AG10803 (cell line): ENCODE measurements at places on chromosomes 12 and 14.

DNA sequence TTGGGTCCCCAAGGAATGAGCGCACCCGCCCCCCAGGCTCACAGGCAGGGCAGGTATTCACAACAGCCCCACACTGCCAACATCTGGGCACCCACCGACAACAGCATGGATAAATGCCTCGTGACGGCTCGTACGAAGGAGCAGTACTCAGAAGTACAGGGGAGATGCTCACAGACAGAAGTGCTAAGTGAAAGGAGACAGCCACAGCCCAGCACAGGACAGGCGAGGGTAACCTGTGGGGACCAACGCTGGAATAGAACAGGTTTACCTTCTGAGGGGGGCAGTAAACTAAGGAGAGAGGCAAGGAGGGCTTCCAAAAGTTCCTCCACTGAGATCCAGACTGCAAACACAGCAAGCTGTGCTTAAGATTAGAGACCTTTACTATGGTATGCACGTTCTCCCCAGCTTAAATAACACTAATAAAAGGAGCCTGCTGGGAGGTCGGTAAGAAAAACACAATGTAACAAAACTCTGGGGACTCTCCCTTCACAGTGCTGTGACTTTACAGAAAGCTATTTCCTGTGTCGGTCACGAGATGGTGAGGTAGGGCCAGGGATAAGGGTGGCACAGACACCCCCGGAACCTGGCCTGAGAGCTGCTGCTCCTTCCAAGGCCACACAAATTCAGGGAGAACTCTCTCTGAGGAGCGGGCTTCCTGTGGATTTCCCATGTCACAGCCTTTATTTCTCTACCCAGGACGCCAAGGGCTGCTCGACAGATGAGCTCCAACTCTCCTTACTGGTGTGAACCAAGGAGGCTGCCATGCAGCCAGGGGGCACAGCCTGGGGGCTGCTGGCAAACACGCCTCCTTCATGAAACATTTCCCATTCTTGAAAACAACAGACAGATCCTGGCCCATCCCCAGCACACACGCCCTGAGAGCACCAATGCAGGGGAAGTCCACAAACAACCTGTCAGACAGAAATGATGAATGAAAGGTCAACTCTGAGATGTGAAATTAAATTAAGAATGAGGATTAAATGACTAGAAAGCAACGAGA lies 26.3 kb downstream of the SLC15A4 start:
- DNase-seq, result peak; percentile 60

DNA sequence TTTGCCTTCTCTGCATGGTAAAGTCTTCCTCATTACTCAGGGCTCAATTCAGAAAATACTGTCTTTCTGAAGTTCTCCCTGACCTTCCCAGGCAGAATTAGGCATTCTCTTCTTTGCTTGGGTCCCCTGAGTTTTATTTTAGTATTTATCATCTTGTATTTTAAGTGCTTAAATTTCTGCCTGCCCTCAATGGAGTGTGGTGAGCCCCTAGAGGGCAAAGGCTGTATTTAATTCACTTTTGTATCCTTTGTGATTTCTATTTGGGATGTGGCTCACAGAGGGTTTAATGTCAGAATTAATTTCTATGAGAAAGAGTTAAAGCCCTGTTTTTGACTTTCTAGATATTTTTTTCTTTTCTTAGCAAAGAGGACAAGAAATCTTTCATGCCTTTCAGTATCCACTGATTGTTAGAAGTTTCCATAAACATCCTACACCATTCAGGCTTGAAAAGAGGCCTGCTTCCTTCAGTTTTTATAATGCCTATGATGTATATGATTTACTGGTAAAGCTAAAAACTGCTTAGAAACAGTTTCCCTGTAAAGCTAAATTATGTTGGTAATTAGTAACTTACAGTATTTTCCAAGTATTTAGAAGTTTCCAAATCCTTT lies 55.6 kb upstream of the PTPRB start:
- DNase-seq, result peak; percentile 44

DNA sequence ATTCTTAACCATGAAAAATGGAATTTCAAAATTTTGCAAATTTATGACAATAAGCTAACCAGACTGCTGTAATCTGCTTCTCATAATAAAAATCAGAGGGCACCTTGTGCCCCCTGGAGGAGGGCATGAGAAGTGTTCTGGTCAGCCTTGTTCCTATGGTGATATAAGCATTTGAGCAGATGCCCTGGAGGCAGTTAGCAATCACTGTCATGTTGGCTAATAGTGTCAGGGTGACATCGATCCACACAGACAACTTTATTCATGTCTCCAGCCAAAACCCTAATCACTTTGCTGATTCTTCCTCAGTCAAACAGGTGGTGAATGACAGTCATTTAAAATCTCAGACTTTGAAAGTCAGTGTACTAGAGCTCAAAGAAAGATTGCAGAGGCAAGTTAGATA lies 943.0 kb downstream of the GALC start:
- peak; percentile 39 for DNase-seq

- no peak for DNase-seq
Observed at GRCh38 chr12:49212572-49212971, 23.7 kb upstream of the TUBA1A start.

DNA sequence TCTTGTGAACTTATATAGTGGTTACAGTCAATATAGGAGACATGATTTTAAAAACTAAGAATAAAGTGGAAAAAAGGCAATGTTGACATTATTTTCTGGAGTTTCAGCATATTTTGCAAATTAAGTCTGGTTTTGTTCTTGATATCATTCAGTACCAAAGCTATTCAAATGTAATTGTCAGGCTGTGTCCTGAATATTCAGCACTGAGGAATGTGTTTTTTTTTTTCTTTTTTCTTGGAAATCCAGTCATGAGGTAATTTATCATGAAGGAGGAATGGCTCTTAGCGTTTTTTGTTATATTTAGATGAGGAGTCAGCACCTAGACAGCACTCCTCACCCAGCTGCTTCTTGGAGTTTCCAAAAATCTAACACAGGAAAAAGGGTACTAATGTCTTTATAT lies 225.5 kb downstream of the CCDC91 start:
- DNase-seq, result peak; percentile 90

- no peak for DNase-seq
Observed at GRCh38 chr12:109617491-109617890, 43.9 kb downstream of the MVK start.

GRCh38 chr12:42468341-42468821 lies 121.2 kb downstream of the PRICKLE1 start:
- no peak for DNase-seq
